WTC11 (cell line): ENCODE measurements at places on chromosomes 16 and 17.
A peak's percentile ranks its signal among the peaks of the same experiment; 100 is the strongest.

GRCh38 chr17:1686086-1686485 is 1.4 kb upstream of the PRPF8 start:
- DNase-seq, result no peak

GRCh38 chr17:80878876-80879722 is 112.5 kb upstream of the CHMP6 start:
- peak; percentile 10 for DNase-seq

GRCh38 chr17:17865035-17865434 is 28.2 kb upstream of the SREBF1 start:
- no peak for DNase-seq

DNA sequence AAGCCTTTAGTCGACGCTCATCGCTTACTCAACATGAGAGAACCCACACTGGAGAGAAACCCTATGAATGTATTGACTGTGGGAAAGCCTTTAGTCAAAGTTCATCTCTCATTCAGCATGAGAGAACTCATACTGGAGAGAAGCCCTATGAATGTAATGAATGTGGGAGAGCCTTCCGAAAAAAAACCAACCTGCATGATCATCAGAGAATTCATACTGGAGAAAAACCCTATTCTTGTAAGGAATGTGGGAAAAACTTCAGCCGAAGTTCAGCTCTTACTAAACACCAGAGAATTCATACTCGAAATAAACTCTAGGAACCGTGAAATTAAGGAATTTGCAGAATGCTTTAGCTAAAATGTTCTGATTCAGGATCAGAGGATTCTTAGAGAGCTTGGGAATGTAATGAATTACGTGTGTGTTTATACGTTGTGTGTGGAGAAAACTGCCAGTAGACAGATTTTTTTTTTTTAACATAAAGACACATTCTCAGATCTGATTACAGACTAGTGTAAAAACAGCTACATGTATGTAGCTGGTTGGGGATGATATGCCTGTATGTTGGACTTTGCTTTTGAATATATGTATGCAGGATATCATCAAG is 25.4 kb downstream of the ZFP90 start:
- no peak for DNase-seq

DNA sequence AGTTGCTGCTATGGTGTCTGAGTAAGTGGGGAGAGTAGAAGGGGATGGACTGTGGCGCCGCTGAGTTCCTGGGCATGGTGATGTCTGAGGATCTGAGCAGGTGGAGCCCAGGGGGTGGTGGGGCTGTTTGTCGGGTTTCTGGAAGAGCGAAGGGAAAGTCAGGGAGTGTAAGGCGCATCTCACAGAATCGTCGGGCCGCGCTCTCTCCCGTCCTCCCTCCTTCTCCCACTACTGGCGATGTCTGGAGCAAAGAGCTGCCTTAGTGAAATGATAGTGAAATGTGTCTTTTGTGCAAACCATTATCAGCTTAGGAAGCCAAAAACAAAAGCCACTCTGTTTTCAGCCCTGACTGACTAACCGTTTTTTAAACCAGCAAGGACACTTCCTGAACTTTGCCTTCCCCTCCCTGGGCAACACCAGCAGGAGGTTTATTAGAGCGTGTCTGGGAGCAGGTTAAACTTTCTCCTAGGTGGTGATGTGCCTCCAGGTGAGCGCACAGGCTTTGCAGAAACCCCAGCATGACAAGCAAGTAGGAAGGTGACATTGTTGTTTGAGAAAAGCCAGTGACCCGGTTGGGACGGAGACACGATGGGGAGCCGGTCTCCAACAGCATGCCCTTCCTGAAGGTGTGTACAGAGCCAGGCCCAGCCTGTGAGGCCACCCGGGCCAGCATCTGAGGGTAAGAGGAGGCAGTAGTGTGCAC is 49.1 kb downstream of the RAB11FIP3 start:
- no peak for DNase-seq

DNA sequence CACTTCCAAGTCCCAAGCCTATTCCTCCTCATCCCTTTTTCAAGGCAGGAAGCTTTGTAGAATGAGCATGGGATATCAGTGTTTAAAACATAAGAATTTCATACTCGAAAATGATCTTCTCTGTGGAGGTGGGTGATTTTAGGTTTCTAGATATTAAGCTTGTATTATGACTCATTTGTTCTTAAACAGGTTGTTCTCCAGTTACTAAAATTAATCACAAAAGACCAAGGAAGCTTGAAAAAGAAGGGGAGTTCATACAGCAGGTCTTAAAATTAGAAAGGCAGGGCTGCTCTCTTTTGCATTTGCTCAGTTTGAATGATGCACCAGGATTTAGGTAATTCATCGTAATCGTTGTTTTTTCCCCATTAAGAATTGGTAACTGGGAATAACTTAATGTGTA is 208.7 kb downstream of the PRKCA start:
- DNase-seq, result no peak

DNA sequence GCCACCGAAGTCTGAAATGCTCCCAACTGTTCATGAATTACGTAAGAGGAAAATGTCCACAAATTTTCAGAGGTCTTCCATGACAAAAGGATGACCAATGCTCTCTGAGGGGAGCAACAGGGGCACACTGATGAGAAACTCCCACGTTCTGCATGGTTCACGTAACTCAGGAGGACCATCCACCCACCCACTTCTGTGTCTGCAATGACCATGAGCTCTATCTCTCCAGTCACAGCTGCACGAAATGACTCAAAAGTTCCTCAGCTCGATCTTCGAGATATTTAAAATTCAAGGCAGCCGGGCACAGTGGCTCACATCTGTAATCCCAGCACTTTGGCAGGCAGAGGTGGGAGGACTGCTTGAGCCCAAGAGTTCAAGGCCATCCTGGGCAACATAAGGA is 15.8 kb downstream of the WDR45B start:
- DNase-seq, result no peak

DNA sequence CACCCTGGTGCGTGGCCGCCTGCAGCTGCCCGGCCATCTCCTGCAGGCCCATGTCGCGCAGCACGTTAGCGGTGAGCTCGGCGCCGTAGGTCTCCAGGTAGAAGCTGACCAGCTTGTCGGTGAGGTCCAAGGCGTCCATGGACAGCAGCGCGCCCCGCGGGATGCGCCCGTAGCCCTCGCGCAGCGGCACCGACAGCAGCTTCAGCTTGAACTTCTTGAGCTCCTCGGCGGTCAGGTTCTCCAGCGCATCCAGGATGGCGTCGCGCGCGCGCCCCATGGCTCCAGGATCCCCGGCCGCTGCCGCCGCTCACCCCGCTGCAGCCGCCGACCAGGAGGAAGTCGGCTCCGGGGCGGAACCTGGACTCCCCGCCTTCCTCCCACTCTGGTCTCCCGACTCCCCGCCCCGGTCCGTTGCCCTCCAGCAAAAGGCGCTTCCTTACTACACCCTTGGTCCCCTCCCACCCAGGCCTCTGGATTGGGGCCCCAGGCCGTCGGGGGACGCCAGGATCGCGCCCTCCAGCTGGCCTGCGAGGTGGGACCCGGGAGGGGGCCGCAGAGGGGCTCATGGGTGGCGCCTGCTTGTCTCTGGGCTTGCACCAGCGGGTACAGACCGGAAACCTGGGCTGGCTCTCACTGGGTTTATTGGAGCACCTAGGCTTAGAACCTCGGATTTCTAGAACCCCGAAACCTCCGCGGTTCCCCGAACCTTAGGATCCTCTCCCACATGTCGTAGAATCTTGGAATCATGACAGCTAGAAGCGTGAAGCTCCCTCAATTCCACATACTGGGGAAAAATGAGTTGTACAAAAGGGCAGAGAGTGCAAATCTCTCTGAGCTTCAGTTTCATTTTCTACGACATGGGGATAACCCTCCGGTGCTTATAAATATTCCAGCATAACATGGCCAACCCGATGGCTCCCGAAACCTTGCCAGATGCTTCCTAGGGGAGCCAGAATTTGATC is at the start of gene PYCARD:
Gene PYCARD (minus strand): TSS at position 347 of the 962 bp plus-strand sequence. CDS start 70 bp downstream, at position 277.
- peak; percentile 57 for DNase-seq

DNA sequence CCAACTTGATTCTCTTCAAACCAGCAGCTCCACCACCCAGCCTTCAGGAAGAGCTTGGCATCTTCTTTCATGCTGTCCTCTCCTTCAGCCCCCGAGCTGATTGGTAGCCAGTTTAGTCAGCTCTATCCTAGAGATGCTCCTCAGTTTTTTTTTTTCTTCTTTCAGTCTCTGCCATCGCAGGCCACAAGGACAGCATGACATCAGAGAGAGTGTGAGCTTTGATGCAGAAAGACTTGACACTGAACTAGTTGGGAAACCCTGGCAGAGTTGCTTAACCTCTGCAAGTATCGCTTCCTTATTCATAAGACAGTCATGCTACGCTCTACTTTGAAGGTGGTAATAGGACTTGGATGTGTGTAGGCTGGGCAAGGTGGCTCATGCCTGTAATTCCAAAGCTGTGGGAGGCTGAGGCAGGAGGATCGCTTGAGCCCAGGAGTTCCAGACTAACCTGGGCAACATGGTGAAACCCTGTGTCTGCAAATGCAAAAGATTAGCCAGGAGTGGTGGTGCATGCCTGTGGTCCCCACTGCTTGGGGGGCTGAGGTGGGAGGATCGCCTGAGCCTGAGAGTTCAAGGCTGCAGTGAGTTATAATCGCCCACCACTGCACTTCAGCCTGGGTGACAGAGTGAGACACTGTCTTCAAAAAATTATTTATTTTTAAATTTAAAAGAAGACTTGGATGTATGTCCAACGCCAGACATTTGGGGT is 2.6 kb downstream of the CD300LB start:
- no peak for DNase-seq

DNA sequence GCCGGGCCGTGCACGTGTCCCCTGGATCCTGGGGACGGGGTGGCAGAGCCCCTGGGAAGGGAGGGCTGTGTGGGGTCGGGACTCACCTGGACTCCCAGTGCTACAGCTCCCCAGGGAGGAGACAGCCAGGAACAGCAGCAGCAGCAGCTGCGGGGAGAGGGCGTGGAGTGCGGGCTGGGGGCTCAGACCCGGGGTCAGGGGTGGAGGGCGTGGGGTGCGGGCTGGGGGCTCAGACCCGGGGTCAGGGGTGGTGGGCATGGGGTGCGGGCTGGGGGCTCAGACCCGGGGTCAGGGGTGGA is 20.7 kb downstream of the TPSD1 start:
- no peak for DNase-seq

DNA sequence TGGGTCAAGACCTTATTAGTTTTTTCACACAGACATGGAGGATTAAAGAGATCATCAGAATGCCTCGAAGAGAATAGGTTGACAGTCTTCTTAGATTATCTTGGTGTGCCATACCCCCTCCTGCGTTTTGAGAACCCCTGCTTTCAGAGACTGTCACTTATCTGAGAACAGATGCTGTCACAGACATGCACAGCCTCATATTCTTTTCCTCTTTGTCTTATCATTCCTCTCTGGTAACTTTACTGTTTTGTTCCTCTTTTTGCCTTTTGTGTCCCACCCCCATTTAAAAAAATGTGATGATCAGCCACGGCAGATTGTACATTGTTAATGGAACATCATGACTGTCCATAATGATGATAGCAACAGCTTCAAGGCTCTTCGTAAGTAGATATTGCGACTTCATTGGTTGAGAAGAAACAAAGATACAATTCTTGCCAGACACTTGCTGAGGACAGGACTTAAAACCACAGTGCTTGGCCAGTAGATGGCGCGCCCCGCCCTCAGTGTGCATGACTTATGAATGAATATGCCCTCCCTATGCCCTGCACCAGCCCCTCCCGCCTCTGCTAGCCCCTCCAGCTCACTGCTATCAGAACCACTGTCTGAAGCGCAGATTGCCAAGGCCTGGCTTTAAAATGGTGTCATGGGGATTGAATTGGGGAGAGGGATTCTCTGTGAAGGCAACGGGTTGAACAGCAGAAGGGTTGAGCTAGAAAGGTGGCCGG is 2.6 kb upstream of the PITPNC1 start:
- DNase-seq, result peak; percentile 88

DNA sequence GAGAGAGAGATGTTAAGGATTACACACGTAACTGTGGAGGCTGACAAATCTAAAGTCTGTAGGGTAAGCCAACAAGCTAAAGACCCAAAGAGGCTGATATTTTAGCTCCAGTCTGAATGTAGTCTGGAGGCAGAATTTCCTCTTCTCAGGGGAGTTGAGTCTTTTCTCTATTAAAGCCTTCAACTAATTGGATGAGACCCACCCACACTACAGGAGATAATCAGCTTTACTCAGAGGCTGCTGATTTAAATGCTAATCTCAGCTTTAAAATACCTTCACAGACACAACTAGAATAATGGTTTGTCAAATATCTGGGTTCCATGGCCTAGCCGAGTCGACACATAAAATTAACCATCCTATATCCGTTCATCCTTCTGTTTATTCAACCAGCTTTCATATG is 204.3 kb upstream of the PSMD7 start:
- no peak for DNase-seq

GRCh38 chr16:51392521-51393187 is 241.6 kb upstream of the SALL1 start:
- peak; percentile 21 for DNase-seq

DNA sequence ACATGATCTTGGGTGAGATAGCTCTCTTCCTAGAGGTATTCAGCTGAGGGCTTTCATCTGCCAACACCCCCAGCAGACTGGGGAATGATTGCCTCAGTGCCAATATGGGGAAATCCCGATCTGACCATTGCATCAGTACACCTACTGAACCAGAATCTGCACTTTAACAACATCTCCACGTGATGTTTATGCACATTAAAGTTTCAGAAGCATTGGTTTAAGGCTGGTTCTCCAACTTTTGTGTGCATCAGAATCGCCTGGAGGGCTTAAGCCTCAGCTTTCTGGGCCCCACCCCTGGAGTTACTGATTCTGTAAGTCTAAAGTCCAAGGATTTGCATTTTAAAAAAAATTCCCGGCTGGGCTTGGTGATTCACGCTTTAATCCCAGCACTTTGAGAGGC is 123.6 kb upstream of the MED13 start:
- no peak for DNase-seq

DNA sequence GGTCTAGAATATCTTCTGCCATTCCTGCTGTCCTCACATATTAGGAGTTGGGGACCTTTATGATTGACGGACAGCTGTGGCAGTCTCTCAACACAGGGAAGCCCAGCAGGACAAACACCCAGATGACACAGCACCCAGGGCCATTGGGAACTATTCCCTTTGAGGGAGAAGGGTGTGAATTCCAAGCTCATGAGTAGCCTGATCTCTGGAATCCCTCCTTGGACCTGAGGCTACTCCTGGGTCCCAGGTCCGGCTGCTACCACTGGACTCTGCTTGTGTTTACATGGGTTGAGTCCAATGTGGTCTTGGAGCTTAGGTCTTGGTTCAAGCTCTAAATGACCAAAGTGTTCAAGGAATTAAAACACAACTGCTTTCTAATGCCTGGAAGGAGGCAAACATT is 78.9 kb downstream of the SLC6A2 start:
- DNase-seq, result no peak
